ENCODE measurements at places on chromosomes 5 and 9.
A peak's percentile ranks its signal among the peaks of the same experiment; 100 is the strongest.

DNA sequence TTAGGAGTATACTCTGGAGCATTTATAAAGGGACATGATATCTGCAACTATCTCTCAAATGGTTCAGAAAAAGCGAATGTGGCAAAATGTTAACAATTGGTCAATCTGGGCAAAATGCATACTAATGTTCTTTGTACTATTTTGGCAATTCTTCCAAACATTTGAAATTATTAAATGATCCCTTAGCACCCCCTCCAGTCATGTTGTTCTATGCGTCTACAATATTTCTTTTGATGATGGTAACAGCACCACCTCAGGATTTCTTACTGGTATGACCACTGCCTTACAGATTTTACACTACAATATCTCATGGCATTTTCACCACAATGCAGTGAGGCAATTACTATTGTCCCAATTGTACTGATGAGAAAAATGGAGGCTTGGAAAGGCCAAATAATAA lies 52.9 kb upstream of the TRIO start:
- H3K4me1 ChIP-seq, result no peaks in the 10 kb centered on the region
- peaks cover 11% of the 10 kb centered on the region for H3K27me3 ChIP-seq
- H3K27ac ChIP-seq, result no peak overlapping the region
- H3K4me3 ChIP-seq, result no peak overlapping the region
- no peaks in the 10 kb centered on the region for H3K36me3 ChIP-seq
- DNase-seq, result no peak

- H3K36me3 ChIP-seq, result no peaks in the 10 kb centered on the region
- no peak overlapping the region for H3K27ac ChIP-seq
- peaks cover 8% of the 10 kb centered on the region for H3K4me1 ChIP-seq
- H3K4me3 ChIP-seq, result no peak overlapping the region
- DNase-seq, result no peak
Measured at GRCh38 chr9:124254261-124254682, 3.5 kb upstream of the NEK6 start.

- H3K27ac ChIP-seq, result no peak overlapping the region
- H3K36me3 ChIP-seq, result no peaks in the 10 kb centered on the region
- H3K27me3 ChIP-seq, result peaks cover 11% of the 10 kb centered on the region
- no peak for DNase-seq
- no peaks in the 10 kb centered on the region for H3K4me1 ChIP-seq
- H3K4me3 ChIP-seq, result no peak overlapping the region
Measured at GRCh38 chr5:170603109-170603508, 99.3 kb downstream of the KCNIP1 start.

DNA sequence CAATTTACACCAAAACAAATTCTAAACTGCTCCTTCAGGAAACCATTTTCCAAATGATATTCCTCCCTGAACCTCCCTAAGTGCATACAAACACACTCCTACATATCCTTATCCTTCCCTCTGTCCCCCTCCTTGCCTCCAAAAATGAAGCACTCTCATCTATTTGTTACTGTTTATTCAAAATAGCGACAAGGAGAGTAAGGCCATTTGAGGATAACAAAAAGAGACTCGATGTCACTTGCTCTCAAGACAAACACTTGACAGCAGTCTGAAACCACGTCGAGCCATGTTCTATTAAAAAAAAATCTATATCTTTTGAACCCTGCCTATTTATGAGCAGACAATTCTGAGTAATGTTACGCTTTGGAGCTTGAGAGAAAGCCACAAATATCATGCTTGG lies 547.9 kb downstream of the DTWD2 start:
- H3K27me3 ChIP-seq, result no peaks in the 10 kb centered on the region
- H3K27ac ChIP-seq, result no peak overlapping the region
- DNase-seq, result no peak
- no peaks in the 10 kb centered on the region for H3K36me3 ChIP-seq
- H3K4me3 ChIP-seq, result no peak overlapping the region
- H3K4me1 ChIP-seq, result no peaks in the 10 kb centered on the region

DNA sequence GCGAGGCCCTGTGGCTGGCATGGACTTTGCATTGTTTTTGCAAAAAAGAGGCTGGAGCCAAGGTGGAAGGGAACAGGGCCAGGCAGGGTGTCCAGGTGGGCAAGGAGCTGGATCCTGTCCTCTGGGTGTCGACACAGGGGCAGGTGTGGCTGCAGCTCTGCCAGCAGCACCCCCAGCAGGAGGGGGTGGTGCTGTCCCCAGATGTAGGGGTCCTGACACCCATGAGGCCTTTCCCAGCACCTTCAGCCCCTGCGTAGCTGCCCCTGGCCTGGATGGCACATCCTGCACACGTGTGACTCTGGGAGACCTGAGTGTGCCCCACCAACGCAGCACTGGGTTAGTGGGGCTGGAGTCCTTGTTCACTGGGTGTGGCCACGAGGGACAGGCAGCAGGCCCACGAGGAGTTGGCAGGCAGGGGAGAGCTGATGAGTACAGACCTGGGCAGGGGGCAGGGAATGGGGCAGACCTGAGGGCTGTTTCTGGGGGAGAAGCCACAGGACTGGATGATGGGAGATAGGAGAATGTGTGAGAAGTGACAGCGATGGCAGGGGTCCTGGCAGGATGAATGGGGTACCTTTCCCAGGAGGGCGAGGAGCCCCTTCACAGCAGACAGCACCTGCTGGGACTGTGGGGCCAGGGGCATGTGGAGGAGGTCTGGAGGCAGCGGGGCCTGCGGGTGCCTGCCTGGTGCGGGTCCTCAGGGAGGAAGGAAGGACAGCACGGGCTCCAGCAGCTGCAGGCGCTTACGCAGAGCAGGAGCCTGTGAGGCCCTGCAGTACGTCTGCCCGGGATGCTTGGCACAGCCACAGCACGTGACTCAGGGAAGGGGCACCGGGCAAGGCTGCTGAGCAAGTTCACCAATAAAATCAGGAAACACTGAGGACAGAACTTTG lies 3.6 kb upstream of the RASGEF1C start:
- H3K27ac ChIP-seq, result no peak overlapping the region
- DNase-seq, result peak; percentile 54
- no peak overlapping the region for H3K4me3 ChIP-seq

DNA sequence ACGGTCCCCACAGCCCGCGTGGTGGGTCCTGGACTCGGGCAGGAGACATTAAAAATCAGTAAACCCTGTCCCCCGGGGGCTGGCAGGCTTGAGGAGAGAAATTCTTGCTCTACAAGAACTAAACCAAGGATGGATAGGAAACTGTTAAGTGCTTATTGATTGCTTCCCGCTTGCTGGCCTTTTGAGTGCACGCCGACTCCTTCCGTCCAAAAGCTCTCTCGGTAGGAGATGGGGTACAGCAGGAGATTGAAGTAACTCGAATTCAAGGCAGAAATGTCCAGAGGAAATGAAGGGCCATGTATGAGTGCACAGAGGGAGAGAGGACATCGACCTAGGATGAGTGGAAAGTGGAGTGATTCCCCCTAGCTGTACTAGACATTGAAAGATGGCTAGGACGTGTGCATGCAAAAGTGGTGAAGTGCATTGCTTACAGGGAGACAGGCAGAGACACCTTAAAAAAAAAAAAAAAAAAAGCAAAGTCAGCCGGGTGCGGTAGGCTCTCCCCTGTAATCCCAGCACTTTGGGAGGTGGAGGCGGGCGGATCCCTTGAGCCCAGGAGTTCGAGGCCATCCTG lies 923 bp downstream of the RECK start:
- H3K27me3 ChIP-seq, result no peaks in the 10 kb centered on the region
- H3K27ac ChIP-seq, result peak overlapping the region; percentile 53
- peak; percentile 6 for DNase-seq
- peak overlapping the region; percentile 69 for H3K4me3 ChIP-seq

- no peaks in the 10 kb centered on the region for H3K27me3 ChIP-seq
- H3K4me3 ChIP-seq, result no peak overlapping the region
- H3K36me3 ChIP-seq, result no peaks in the 10 kb centered on the region
- H3K27ac ChIP-seq, result peak overlapping the region; percentile 93
- peaks cover 8% of the 10 kb centered on the region for H3K4me1 ChIP-seq
Measured at GRCh38 chr9:83155733-83156132, 92.8 kb upstream of the RASEF start.

DNA sequence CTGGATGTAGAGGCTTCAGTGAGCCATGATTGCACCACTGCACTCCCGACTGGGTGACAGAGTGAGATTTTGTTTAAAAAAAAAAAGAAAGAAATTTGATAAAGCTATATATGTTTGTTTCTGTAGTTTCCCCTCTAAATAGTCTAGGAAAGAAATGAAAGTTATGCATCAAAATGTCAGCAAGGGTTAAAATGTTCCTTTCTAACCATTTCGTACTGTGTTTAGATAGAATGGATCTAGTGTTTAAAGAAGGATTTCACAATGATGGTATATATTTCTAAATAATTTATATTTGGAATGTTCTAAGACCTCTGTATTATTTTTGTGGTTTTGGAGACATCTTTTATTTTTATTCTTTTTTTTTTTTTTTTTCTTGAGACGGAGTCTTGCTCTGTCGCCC lies 22.7 kb downstream of the TEK start:
- no peak overlapping the region for H3K4me3 ChIP-seq
- no peaks in the 10 kb centered on the region for H3K4me1 ChIP-seq
- H3K27me3 ChIP-seq, result no peaks in the 10 kb centered on the region
- H3K27ac ChIP-seq, result no peak overlapping the region

DNA sequence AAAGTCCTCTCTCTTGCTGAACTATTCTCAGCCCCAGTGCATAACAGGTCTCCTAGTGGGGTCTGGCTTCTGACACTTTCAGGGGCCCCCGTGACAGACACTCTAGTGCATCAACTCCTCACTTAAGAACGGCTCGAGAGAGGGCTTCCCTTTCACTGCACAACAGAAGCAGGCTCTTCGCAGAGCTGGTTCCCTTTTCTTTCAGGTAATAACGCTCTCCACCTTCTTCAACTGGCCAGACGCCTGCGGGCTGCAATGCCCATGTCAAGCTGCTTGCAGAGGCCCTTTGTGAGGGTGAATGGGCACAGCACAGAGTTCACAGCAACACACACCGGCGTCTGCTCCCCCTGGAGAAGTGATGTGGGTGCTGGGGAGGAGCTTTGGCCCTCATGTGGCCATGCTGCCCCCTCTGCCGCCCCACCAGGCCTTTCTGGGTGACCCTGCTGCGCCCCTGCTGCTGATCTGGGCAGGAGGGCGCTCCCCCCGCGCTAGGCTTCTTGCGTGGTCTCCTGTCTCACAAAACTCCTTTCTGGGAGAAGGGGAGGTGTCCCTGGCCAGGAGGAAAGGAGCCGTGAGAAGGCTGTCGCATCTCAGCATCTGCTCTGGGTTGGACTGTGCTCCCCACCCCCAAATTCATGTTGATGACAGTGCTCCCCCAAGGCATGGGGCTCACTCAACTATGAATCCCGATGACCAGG lies 2.4 kb downstream of the MRPL36 start:
- no peak for DNase-seq
- no peak overlapping the region for H3K27ac ChIP-seq
- H3K36me3 ChIP-seq, result no peaks in the 10 kb centered on the region
- H3K4me1 ChIP-seq, result peaks cover 9% of the 10 kb centered on the region
- no peak overlapping the region for H3K4me3 ChIP-seq

GRCh38 chr5:64634997-64635686 lies 55.2 kb upstream of the SHISAL2B start:
- no peaks in the 10 kb centered on the region for H3K27me3 ChIP-seq
- peak; percentile 34 for DNase-seq
- H3K36me3 ChIP-seq, result no peaks in the 10 kb centered on the region
- H3K4me1 ChIP-seq, result no peaks in the 10 kb centered on the region
- no peak overlapping the region for H3K4me3 ChIP-seq
- H3K27ac ChIP-seq, result no peak overlapping the region

DNA sequence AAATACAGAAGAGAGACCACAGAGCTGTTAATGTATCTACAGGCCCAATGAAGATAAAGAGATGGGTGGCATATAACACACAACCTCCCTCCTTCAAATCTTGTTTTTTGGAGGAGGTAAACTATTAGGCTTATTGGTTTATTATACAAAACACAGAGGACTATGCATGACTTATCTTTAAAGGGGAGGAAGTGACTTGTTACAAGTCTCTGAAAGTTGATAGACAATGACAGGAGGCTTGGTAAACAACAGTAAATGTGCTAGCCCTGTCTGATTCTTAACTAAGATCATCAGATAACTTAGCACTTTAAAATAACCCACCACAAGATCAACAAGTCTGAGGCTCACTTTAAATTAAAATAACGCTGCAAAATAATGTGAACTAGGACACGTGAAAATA lies 219.0 kb downstream of the MLLT3 start:
- H3K36me3 ChIP-seq, result peaks cover 3% of the 10 kb centered on the region
- H3K27me3 ChIP-seq, result no peaks in the 10 kb centered on the region
- peaks cover 4% of the 10 kb centered on the region for H3K4me1 ChIP-seq
- no peak for DNase-seq
- no peak overlapping the region for H3K27ac ChIP-seq

DNA sequence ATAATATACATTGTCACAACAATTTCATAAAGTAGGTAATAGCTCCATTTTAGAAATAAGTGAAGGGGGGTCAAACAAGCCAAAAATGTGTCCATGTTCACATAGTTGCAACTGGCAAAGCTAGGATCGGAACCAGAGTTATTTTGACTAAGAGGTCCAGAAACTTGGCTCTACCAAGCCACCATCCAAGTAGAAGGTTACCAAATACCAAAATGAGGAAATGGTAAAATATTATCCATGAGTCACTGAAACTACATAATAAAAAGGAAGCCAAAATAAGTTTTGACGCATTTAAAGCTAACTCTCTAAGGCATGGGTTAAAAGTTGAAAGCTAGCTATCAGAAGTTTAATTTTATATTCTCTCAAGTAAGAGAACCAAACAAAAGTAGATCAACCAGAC lies 886.9 kb upstream of the DMAC1 start:
- H3K4me1 ChIP-seq, result no peaks in the 10 kb centered on the region
- no peaks in the 10 kb centered on the region for H3K36me3 ChIP-seq
- no peak overlapping the region for H3K4me3 ChIP-seq
- DNase-seq, result no peak

GRCh38 chr9:126894052-126894603 lies 20.5 kb upstream of the RALGPS1 start:
- H3K36me3 ChIP-seq, result no peaks in the 10 kb centered on the region
- no peaks in the 10 kb centered on the region for H3K27me3 ChIP-seq
- no peak overlapping the region for H3K4me3 ChIP-seq
- DNase-seq, result no peak

GRCh38 chr5:22947921-22948320 lies 94.8 kb upstream of the CDH12 start:
- H3K27ac ChIP-seq, result no peak overlapping the region
- no peaks in the 10 kb centered on the region for H3K36me3 ChIP-seq
- H3K4me1 ChIP-seq, result no peaks in the 10 kb centered on the region
- DNase-seq, result no peak
- no peak overlapping the region for H3K4me3 ChIP-seq
- no peaks in the 10 kb centered on the region for H3K27me3 ChIP-seq

- H3K4me1 ChIP-seq, result peaks cover 35% of the 10 kb centered on the region
- no peak overlapping the region for H3K4me3 ChIP-seq
- no peaks in the 10 kb centered on the region for H3K27me3 ChIP-seq
- H3K36me3 ChIP-seq, result no peaks in the 10 kb centered on the region
Measured at GRCh38 chr5:171954721-171955120, 51.7 kb downstream of the FBXW11 start.

All from hepatocyte (in vitro differentiated cells).